ENCODE measurements at places on chromosomes 2 and 18. TPM values are rescaled to one million over a fixed set of nuclear protein-coding genes. Genes with fewer than 3 reads are reported as not detected.

The TNS1 gene
- 141 TPM for total RNA-seq

The GPR39 gene
- total RNA-seq: 8.2 TPM

The NFE2L2 gene
- 63.8 TPM for total RNA-seq

The INHBB gene
- total RNA-seq: 60.6 TPM

The ZNF385B gene
- total RNA-seq: 8.8 TPM

DNA sequence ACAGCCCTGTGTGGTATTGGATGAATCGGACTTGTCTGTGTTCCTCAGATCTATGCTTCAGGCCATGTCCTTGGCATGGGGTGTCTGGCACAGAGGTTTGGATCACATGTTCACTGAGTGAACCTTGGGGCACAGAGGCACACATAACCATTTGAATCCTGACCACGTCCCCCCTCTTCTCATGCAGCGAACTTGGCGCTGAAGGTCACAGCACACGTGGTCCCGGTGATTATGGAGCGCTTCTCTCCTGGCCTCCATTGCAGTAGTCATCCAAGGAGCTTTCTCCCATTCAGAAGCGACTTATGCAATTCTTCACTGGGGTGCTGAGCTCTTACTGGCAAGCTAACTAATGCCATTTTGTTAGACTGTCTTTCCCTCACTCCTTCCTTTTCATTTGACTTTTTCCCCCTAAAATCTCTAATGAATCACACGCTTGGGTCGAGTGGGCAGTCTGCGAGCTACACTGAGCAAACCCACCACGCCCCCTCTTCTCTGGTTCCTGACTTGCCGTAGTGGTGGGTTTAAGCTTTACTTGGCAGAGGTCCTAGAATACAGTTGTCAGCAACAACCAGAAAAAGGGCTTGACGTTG lies 59.4 kb downstream of the KCNG2 start:
- no peak for DNase-seq

DNA sequence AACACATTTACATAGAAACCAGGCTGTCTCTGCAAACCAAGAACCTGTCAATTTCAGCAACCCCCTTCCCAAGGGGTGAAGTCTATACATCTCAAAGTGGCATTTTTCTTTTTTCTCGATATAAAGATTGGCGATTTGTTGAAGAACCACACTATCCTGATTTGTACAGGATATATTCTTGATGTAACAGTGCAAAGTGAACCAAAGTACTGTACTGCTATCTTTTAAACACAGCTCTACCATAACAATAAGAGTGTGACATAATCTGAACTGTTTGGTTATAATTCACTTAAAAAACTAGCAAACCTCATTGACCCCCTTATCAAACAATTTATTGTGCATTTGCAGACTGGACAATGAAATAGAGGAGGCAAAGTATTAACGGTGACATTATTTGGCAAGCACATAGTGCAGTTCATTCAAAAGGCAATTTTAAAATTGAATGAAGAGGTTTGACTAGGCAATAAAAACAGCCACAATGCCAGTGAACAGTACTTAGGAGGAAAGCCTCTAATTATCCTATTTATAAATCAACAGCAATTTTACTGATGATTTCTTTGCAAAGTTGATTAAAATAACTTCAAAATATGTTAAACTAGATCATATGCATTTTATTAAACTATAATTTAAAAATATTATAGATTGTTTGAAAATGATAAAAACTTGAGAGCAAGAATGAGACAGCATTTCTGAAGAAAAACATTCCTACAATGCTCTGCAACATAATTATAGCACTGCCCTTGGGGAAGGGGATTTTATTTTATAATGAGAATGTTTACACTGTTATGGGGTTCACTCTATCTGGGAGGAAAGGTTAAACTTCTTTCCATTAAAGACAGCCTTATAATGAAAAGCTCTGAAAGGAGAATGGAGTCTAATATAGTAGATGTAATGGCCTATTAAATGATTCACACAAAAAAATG lies 440.9 kb downstream of the ZEB2 start:
- DNase-seq: no peak

- no peak for DNase-seq
These were observed 74.3 kb downstream of the ICOS start for GRCh38 chr2:204010628-204011560.

DNA sequence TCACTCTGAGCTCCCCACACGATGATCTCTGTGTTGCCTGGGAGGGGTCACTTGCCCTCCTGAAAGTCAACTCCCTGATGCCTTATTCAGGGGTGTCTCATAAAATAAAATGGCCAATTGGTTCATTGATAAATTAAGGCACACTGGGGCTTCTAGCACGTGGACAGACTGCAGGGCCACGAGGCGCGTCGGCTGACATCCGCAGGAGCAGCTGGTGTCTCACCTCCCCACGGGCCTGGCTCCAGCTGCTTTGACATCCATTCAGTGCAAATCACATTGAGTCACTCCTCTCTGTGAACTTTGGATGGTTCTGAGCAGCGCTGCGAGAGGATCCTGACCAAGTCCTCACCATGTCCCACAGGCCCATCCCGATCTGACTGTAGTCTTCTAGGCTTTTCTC lies 4.6 kb upstream of the ST8SIA3 start:
- no peak for DNase-seq

Measured in breast epithelium (tissue), 4 donors.